Thyroid gland (tissue), 4 donors: ENCODE measurements at places on chromosomes 2 and 18. TPM values are rescaled to one million over a fixed set of nuclear protein-coding genes. Genes with fewer than 3 reads are reported as not detected.

DNA sequence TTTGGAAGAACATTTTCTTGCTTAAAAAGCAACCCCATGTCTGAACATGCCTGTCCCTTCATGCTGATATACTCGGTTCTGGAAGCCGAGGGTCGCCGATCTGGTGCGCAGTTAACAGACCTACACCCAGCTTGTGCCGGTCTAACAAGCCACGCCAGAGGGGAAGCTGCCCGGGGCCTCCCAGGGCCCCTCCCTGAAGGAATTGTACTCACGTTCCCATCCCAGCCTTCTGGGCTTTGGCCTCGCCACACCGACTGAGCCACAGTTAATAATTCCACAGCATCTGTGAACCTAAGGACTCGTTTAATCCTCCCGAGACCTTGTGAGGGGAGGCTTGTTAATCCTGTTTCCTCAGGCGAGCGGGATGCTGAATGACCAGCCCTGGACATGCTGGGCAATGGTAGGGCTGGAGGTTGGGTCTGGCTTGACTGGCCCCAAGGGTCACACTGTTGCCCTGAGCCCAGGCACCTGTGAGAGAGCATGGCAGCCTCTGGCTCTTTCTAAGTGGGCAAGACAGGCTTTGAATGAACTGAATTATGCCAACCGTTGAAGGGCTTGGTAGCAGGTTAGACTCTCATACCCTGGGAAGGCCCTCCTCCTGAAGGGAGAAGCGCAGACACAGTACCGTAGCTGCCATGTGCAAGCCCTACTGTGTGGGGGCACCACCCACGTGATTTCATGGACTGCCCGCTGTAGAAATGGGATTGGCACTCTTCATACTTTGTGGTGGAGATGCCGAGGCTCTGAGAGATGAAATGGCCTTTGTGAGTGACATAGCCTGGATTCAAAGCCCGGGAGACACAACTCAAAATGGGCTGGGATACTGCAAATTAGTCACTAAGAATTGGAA lies 27.9 kb upstream of the ODC1 start:
- no peaks in the 10 kb centered on the region for H3K27me3 ChIP-seq
- H3K27ac ChIP-seq, result no peak overlapping the region
- H3K4me1 ChIP-seq, result no peaks in the 10 kb centered on the region
- no peak overlapping the region for H3K4me3 ChIP-seq

GRCh38 chr2:222722327-222722946 lies 51.0 kb downstream of the MOGAT1 start:
- no peak overlapping the region for H3K27ac ChIP-seq
- H3K4me1 ChIP-seq, result no peaks in the 10 kb centered on the region
- no peak overlapping the region for H3K4me3 ChIP-seq
- no peaks in the 10 kb centered on the region for H3K27me3 ChIP-seq
- no peak for DNase-seq
- H3K36me3 ChIP-seq, result no peaks in the 10 kb centered on the region

DNA sequence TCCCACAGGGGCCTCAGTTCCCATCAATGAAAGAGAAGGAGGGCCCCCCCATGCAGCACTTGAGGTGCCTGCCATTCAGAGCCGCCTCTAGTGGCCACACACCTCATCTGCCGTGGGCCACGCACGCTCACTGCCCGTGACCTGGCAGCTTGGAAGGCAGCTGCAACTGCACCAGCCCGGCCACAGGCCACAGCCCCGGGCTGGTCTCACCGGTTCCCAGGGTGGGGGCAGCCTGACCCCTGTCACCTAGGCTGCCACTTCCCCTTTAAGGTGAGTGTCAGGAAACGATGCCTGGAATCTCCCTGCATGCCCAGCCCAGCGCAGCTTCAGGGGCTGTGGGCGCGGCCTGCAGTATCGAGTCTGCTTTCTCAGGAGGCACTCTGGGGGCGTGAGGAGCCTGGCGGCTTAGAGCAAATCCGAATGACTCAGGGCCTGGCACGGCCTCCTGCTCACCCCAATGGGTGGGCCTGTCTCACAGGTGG lies 2.6 kb downstream of the MAB21L4 start:
- H3K4me1 ChIP-seq, result no peaks in the 10 kb centered on the region
- H3K27me3 ChIP-seq, result no peaks in the 10 kb centered on the region
- no peaks in the 10 kb centered on the region for H3K36me3 ChIP-seq
- H3K4me3 ChIP-seq, result no peak overlapping the region
- no peak for DNase-seq

GRCh38 chr2:132448771-132449170 lies 32.2 kb downstream of the GPR39 start:
- peak; percentile 49 for DNase-seq
- no peak overlapping the region for H3K4me3 ChIP-seq
- no peaks in the 10 kb centered on the region for H3K27me3 ChIP-seq
- H3K36me3 ChIP-seq, result no peaks in the 10 kb centered on the region
- H3K4me1 ChIP-seq, result no peaks in the 10 kb centered on the region
- no peak overlapping the region for H3K27ac ChIP-seq

DNA sequence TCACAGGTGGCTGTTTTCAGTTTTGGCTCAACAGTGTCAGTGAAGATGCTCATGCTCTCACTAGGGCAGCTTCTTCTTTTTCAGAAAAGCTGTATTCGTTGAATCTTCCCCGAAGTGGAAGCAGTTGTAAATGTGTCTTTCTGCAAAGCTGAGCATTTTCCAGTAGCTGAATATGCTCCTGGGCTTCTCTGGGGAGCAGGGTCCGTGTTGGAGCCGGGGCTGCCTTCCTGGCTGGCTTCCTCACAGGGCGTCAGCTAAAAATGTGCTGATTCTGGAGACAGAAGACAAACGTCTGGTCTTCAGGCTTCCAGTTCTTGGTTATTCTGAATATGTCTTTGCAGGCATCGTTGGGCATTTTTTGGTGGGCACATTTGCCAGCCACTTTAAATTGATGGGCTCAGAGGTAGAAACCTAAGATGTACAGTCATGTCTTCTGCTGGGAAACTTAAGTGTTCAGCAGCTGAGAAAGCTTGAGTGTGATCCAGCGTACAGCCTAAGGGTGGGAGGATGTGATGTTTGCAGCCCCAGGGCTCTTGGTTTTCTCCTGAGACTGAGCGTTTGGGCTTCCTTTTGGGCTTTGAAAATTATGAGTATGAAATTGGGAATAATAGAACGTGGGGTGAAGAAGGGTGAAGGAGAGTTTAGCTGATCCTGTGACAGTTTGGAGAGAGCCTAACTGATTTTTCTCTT lies 19.0 kb downstream of the SETBP1 start:
- DNase-seq, result no peak
- H3K4me3 ChIP-seq, result no peak overlapping the region
- peaks cover 44% of the 10 kb centered on the region for H3K4me1 ChIP-seq
- no peaks in the 10 kb centered on the region for H3K36me3 ChIP-seq
- no peaks in the 10 kb centered on the region for H3K27me3 ChIP-seq

- no peaks in the 10 kb centered on the region for H3K36me3 ChIP-seq
- H3K27ac ChIP-seq, result no peak overlapping the region
Measured at GRCh38 chr2:35462226-35462998, 893.2 kb upstream of the CRIM1 start.

GRCh38 chr2:46589356-46589755 lies 110.0 kb downstream of the TMEM247 start:
- no peak for DNase-seq
- no peaks in the 10 kb centered on the region for H3K36me3 ChIP-seq
- H3K27me3 ChIP-seq, result no peaks in the 10 kb centered on the region
- H3K4me1 ChIP-seq, result no peaks in the 10 kb centered on the region
- H3K27ac ChIP-seq, result no peak overlapping the region

DNA sequence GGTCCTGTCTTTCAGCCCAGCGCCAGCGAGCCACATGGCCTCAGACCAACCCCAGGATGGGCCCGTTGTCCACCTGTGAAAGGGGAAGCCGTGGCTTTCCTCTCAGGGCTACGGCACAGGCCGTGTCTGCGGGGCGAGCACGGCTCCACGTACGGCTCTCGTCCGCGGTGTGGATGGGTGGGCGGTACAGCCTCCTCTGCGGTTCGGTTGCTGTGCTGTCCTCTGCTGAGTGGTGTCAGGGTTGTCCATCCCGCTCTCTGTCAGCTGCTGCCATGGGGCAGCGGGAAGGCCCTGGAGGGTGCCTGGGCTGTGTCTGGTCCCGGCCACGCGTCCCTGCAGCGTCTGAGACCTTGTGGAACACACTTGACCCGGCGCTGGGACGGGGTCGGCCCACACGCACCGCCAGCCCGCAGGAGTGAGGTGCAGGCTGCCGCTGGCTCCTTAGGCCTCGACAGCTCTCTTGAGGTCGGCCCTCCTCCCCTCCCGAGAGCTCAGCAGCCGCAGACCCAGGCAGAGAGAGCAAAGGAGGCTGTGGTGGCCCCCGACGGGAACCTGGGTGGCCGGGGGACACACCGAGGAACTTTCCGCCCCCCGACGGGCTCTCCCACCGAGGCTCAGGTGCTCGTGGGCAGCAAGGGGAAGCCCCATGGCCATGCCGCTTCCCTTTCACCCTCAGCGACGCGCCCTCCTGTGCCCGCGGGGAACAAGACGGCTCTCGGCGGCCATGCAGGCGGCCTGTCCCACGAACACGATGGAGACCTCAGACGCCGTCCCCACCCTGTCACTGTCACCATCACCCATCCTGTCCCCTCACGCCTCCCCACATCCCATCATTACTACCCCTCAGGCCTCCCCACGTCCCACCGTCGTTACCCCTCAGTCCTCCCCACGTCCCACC lies 128.7 kb downstream of the NFATC1 start:
- DNase-seq, result no peak

Gene L3MBTL4
- 15.2 TPM for total RNA-seq

Gene TRIM43
- not detected for total RNA-seq

Gene NLRC4
- 1.7 TPM for total RNA-seq

Gene IGFBP5
- total RNA-seq, result 1,519 TPM

Gene UPP2
- total RNA-seq, result not detected

Gene GPR39
- 4.0 TPM for total RNA-seq
